ENCODE measurements at places on chromosomes 2 and 18.

GRCh38 chr18:49544362-49544761, 17.5 kb upstream of the LIPG start:
- no peak for DNase-seq

DNA sequence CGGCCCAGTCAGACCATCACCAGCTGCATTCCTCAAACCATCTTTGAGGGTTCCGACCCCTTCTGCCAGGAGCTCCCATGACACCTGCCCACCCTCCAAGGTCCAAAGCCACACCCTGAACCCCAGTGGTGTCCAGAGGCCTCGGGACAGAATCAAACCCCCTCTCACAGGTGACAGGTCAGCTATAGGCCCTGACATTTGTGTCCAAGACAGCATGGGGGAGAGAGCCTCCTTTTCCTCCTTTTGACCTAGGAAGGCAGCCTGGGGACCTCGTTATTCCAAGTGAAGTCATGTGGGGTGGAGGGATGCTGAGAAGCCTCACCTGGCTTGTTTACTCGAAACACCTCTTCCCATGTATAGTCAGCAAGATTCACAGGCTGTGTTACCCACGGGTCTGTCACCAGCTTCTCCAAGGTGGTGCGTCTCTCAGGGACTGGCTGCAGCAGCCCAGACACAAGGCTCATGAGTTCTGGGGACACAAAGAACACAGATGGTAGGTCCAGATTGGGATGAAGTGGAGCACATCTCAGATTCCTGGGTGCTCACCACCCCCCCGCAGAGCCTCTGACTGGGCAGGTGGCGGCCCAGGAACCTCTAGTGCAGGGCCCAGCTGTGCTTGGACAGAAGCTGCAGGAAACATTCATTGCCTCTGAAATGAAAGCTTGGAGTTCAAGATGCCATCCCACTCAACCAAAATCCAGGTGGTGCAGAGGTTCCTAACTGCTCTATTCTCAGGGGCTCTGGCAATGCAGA, 5.1 kb upstream of the MTERF4 start:
- DNase-seq = no peak

- peak; percentile 82 for DNase-seq
Measured at GRCh38 chr18:65487569-65487968, 263.2 kb upstream of the CDH7 start.

DNA sequence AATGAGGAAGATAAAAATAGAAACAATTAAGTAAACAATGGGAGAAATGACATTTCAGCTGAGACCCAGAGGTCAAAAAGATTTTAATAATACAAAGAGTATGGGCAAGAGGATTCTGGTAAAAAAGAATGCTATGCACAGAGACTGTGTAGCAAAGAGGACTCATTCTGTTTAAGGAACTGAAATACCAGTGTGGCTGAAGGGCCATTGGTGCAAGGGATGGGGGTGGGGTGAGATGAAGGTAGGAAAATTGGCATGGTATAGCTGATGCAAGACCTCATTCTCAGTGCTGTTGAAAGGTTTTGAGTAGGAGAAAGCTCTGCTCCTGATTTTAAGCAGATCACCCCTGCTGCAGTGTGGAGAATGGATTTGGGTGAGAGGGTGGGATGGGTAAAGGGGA, 10.8 kb downstream of the GALNT1 start:
- no peak for DNase-seq

DNA sequence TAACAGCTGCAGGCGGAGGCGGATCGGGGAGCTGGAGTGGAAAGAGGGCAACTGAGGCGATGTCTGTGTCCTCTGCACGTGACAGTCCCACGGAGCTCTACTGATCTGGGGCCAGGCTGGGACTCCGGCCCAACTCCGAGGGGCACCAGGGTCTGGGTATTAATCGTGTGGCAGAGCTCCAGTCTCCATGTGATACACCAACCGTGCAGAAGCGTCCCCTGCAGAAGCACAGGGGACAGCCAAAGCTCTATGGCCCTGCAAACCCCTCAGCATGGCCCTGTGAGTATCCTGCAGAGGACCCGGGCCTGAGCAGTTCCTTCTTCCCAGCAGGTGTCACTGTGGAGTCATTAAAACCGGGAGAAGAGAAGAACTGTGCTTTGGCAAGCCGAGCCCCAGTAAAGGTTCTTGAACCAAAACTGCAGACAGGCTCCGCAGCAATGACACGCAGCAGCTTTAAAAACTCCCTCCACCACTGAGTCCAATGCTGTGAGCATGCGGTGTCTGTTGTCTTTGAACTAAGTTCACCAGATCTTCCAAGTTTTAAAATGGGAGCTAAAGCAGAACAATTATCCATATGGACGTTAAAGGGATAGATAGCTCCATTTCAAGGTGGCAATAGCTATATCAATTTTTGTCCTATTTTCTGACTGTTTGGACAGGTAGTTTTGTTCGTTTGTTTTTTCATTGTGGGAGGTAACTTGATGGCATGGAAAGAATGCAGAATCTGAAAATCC, 79.4 kb downstream of the TMEM182 start:
- peak; percentile 35 for DNase-seq

DNA sequence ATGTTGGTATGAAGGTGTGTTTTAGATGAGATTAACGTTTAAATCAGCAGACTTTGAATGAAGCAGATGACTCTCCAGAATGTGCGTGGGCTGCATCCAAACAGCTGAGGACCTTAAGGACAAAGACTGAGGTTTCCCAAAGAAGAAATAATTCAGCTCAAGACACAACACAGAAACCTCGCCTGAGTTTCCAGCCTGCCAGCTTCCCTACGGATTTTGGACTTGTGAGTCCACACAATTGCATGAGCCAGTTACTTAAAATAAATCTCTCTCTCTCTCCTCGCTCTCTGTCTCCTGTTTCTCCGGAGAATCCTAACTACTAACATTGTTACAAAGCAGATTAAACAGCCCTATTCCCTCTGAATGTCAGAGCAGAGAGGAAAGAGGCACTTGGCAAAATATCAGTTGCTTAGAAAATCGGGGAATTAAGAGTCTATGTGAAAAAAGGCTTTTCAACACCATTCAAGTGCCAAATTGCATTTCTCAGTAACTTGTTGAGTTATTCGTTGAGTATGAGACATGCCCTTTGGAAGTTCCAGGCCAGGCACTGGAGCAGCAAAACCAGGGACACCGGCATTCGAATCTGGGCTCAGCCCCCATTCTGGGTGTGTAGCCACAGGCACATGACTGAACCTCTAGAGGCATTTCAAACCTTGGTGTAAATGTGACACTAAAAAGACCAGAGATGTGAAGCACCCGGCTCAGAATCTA, 174.6 kb upstream of the PID1 start:
- DNase-seq = no peak

GRCh38 chr2:11213090-11213638, 57.9 kb downstream of the SLC66A3 start:
- no peak for DNase-seq

DNA sequence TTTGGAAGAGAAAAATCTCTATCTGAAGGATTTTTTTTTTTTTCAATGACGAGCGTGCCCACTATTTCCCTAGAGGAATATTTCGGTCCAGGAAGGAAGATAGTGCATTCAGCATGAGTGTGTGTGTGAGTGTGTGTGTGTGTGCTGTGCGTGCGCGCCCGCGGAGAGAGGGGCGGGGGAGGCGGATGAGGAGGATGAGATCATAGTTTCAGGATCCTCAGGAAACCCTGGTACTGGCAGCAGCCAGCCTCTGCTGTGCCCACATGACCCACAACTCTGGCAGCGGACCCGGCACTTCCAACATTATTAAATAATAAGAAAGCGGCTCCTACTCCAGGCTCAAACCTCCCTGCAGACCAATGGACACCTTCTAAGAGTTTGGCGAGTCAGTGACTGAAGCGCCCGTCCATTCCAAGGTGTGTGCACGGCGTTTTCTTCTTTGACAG, 217.0 kb upstream of the DTNA start:
- DNase-seq = peak; percentile 89

DNA sequence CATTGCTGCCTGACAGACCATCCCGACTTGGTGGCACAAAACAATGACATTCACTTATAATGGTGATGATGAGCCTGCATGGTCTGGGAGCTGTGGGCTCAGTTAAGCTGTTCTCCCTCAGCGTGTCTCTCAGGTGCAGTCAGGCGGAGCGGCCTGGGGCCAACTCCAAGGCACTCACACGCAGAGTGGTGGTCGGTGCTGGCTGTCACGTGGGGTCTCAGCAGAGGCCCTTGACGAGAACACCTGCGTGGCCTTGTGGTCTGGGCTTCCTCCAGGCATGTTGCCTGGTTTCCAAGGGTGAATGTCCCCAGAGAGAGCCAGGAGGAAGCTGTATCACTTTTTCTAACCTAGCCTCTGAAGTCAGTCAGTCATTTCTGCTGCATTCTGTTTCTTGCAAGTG, 29.8 kb downstream of the ARMC9 start:
- DNase-seq = peak; percentile 9

DNA sequence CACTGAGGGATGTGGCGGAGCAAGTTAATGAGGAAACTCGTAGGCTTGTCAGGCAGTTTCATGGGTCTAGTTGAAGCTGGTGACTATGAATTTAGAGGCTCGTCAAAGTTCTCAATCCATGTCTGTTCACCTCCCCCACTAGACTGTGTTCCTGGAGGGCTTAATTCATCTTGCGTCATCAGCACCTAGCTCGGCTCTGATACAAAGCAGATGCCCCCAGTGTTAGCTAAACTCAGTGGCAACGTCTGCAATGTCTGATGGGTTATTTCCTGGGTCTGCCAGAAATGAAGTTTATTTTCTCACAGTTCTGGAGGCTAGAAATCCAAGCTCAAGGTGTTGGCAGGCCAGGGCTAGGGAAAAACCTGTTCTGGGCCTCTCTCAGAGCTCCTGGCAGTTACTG, 140.6 kb downstream of the PID1 start:
- DNase-seq = no peak

GRCh38 chr18:62452280-62452831, 70.5 kb upstream of the ZCCHC2 start:
- DNase-seq = no peak

- no peak for DNase-seq
Measured at GRCh38 chr2:129320288-129320687, 659.2 kb upstream of the RAB6C start.

GRCh38 chr18:64165906-64166305, 17.0 kb upstream of the LINC00305 start:
- peak; percentile 20 for DNase-seq

DNA sequence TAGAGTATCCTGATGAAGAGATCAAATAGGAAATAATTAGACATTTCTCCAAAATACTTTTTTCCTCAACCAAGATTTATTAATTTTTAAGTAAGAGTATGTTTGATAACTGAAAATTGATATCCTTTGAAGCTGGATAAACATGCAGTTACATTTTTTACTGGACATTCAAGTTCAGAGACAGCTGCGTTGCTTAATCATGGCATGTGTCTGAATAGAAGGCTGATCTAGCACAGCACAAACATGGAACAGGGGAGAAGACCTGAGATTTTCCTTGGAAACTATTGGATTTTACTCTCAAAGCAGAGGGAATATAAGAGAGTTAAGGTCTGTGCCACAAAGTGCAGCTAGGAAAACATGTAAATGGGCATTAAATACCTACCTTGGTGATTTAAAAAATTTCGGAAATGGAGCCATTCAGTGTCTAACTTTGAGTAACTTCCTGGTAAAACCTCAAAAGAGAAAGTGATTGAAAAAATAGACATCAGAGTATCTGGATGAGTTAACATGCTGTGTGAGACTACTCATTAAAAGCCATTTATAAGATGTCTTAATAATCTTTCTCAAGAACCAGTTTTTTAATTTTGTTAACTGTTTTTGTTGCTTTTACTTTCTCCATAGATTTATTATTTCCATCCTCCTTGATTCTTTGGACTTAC, 31.8 kb downstream of the CRIM1 start:
- DNase-seq = no peak

- DNase-seq = peak; percentile 57
Measured at GRCh38 chr18:62716619-62717168, 1.4 kb downstream of the PHLPP1 start.

- DNase-seq = no peak
Measured at GRCh38 chr2:158499383-158499782, 42.6 kb downstream of the PKP4 start.

GRCh38 chr2:9417725-9418124, 5.6 kb downstream of the ITGB1BP1 start:
- DNase-seq = peak; percentile 65

- no peak for DNase-seq
Measured at GRCh38 chr2:38262069-38262871, 114.8 kb downstream of the ATL2 start.

- DNase-seq = no peak
Measured at GRCh38 chr2:241977557-241978300, 108.2 kb downstream of the RTP5 start.

- DNase-seq = no peak
Measured at GRCh38 chr18:28736223-28736622, 559.3 kb upstream of the CDH2 start.

- no peak for DNase-seq
Measured at GRCh38 chr2:102037681-102038080, 45.9 kb downstream of the IL1R2 start.

DNA sequence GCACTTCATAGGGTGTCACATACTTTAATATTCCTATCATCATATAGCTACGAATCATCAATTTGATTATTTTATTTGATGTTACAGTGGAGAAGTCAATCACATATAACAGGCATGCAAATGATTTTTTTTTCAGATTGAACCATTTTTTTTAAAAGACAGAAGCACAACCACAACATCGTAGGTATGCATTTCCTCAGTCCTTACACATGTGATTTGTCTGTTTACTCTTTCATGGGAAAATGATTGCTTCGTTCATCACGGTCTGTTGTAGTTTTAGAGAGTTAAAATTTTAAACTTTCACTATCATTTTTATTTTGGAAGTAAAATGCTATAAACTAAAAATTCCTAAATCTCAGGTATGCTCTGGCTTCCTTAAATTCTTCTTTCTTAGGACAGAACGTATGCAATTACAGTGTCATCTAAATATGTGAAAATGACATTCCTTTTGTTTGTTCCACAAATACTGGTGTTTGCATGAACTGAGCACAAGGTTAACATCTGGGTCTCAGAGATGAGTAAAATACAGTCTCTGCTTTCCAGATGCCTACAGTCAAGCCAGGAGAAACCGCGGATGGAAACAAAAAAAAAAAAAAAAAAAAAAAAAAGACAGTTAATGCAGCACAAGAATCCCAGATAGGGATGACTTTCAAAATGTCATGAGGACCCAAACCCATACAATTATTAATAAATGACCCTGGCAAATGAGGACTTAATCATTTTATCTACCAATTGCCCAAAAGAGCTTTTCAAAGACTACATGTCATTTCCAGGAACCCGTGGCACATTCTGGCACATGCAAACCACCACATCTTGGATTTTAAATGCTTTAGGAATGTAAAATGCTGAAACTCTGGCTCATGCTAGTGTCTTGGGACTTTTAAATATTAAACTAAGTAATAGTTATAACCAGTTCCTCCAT, 201.2 kb downstream of the LRP1B start:
- DNase-seq = no peak

DNA sequence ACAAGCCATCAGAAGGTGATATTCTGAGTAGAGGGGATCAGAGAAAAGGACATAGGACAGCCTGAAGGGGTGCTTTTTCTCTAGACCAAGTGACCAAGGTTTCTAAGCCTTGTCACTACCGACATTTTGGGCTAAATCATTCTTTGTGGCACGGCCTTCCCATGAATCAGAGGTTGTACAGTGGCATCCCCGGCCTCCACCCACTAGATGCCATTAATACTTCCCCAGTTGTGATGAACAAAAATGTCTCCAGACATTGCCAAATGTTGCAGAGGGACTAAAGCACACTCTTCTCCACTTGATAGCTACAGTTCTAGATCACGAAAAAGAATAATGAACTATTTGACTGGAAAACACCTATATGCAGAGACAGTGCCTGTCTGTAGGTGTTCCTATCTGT, 143.6 kb downstream of the PID1 start:
- DNase-seq = no peak

- no peak for DNase-seq
Measured at GRCh38 chr2:62469114-62469513, 36.9 kb downstream of the TMEM17 start.
